Activated naive CD4-positive, alpha-beta T cell treated with anti-CD3 and anti-CD28 coated beads, Interleukin-2, amount 50 U/mL, for 72 hours (primary cell): ENCODE measurements at places on chromosomes 16 and 17. TPM values are rescaled to one million over a fixed set of nuclear protein-coding genes. Genes with fewer than 3 reads are reported as not detected.

PPL gene
- not detected for total RNA-seq

NCBP3 gene
- 35.4 TPM for total RNA-seq

WSCD1 gene
- 0.37 TPM for total RNA-seq

TBCD gene
- total RNA-seq = 147 TPM

KRT37 gene
- not detected for total RNA-seq
